ENCODE measurements at places on chromosomes 12 and 14. TPM values are rescaled to one million over a fixed set of nuclear protein-coding genes. Genes with fewer than 3 reads are reported as not detected.

DNA sequence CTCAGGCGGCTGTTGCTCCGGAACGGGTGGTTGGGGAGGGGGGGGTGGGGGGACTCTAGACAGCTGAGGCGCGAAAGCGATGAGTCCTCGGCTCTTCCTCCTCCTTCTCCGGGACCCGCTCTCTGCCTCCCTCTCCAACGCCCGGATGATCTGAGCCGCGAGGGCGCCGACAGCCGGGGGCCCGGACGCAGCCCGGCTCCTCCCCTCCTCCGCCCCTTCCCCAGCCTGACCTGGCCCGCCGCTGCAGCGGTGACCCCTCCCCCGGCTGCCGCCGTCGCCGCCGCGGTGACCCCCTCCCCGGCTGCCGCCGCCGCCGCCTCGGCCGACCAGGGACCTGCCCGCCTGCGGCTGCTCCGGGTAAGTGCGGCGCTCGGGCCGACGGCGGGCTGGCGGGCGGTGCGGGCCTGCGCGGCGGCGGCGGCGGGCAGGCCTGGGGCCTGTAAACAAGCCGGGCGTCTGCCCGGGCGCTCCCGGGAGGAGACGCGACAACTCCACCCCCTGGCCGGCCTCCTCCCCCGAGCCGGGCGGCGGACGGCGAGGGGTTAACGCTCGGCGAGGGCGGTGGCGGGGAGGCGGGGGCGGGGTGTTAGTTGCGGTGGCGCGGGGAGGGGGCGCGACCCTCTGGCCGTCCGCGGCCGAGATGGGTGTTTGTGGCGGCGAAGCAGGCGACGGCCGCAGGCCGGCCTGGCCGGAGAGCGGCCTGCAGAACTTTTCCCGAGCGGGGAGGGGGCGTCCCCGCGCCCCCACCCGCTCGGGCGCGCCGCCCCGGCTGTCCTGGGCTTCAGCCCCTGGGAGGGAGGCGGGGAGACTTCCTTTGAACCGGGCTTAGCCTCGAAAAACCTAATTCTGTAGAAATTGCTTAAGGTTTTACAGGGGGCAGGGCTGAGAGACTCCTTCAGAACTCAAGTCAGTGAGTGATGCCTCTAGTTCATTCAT is 568 bp downstream of the PPM1A start:
- peak; percentile 91 for DNase-seq

DNA sequence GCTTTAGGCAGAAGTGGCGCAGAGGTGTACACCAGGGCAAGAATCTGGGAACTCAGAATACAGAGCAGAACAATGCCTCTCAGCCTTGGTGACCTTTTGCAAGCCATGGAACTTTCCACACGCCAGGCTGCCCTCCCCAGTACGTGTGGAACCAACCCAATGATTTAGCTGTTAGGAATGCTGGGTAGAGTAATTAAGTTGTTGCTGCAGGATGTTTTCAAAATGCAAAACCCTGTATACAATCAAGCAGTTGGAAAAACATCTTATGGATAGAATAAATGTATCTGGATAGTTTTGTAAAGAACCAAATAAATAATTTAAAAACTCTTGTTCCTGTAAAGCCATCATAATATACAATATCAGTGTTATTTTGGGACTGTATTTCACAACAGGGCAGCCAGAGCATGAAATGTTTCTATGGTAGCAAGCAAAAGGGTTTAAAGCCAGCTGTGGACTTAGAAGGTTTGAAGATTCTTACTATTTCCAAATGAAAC is 19.4 kb downstream of the PPP1R36 start:
- no peak for DNase-seq

DNA sequence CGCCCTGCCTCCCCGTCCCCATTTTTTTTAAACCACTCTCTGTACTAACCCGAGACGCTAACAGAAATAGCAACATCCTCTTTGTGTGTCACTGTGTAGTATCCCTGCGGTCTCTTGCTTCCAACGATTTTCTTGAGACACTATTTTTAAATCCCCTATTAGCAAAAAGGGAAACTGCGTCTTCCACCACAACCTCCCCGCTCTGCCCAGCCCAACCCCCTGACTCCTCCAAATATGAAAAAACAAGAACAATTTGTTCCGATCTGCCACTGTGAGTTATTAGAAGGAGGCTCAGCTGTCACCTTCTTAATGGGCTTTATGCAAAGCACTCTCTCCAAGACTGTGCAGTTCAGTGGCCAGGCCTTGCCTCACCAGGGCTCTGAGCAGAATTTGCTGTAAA is 76.3 kb downstream of the MAP1LC3B2 start:
- no peak for DNase-seq

GRCh38 chr12:6909421-6910145 is 4.8 kb upstream of the ENO2 start:
- peak; percentile 35 for DNase-seq

DNA sequence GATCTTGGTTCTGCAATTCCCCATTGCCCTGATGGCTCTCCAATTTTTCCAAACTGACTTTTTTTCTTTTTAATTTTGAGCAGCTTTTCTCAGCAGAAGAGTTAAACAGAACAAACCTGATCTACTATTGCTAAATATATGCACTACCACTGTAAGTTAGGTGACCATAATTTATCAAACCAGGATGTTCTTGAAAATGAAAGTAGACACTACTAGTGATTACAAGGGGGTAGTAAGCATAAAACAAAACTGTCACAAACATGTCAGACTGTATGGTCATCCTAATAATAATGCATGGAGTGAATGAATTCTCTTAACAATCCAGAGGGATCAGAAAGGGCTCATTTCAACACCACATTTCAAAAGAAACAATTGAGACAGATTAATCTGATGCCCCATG is 183.0 kb upstream of the FOXN3 start:
- DNase-seq = no peak

- DNase-seq = no peak
Observed at GRCh38 chr12:112275207-112275606, 107.0 kb downstream of the HECTD4 start.

DNA sequence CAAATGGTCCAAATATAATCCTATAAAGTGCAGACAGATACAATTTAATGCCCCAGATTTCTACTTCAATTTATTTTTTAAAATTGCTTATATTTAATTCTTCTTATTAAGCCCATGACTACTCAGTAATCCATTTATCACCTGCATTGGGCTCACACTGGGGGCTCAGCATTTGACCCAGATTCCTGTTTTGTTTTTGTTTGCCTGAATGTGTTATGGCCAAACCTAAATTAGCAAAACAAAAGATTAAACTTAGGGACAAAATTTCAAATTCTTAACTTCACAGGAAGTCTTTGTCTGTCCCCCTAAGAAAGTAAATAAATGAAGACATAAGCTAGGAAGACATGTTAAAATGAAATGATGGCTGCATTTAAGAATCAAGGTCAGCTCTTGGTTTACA is 322.3 kb downstream of the RMST start:
- no peak for DNase-seq

DNA sequence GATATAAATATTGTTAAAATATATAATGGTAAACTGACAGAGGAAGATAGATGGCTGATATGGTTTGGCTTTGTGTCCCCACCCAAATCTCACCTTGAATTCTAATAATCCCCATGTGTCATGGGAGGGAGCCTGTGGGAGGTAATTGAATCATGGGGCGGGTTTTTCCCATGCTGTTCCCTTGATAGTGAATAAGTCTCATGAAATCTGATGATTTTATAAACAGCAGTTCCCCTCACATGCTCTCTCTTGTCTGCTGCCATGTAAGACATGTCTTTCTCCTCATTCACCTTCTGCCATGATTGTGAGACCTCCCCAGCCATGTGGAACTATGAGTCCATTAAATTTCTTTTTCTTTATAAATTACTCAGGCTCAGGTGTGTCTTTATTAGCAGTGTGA is 46.3 kb downstream of the PTCSC3 start:
- DNase-seq = no peak

- DNase-seq = no peak
Observed at GRCh38 chr14:77804592-77804991, 4.7 kb downstream of the ADCK1 start.

GRCh38 chr12:43004908-43005307 is 415.4 kb upstream of the PRICKLE1 start:
- DNase-seq = no peak

DNA sequence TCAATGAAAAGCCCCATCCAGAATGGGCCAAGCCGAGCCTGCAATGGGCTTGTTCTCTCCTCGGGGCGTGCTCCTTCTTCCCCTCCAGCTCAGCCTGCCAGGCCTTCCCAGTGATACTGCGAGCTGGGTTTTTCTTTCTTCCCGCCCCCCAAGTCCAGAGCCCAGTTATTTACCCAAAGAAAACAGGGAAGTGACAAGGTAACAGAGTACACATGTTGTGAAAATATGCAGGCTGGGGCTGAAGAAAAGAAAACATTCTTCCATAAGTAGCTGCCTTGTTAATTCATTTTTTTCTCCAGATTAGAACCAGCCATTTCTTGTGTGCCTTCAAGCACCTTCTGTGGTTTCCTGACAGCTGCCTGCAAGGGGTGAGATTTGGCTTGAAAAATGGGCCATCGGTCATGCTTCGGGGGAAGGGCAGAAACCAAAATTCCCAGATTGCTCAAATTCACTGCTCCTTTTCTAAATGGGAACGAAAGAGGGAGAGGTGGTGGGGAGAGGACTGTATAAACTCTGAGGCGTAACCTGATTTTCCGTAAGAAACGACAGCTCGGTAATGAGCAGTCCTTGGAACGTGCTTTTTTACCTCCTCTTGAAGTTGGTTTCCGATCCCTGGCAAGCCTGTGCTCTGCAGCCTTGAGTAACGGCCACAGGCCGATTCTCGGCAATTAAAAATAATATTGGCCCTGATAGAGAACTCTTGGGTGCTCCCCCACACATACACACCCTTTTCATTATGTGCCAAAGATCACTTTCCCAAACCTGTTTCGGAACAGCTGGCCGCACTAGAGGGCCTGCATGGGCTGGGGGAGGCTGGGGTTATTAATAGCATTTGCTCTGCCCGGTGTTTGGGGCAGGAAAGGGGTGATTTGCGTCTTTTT is 229.4 kb downstream of the ZFP36L1 start:
- peak; percentile 46 for DNase-seq

DNA sequence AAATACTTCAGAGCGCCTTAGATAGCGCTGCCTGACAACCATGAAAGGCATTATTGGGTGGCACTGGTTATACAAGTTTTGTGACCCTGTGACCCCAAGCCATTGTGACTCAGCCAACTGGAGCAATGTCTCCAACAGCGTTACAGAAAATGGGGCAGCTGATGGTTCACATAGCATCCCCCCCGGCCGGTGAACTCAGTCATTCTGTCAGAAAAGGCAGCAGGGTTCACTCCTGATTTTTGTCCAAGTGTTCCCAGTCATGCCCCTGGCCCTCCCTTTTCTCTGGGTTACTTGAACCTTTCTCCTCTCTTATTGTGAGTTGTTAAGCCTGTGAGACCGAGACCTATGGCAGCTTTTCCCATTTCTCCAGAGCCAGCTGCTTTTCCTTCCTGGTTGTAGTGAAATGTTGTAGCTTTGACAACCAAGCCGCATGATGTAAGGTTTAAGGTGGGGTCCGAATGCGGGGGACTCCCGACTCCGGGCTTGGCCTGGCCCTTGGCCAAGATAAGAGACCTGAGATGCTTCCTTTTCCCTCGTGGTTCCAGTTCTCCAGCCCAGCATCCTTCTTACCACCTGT is 22.0 kb downstream of the CD9 start:
- no peak for DNase-seq

DNA sequence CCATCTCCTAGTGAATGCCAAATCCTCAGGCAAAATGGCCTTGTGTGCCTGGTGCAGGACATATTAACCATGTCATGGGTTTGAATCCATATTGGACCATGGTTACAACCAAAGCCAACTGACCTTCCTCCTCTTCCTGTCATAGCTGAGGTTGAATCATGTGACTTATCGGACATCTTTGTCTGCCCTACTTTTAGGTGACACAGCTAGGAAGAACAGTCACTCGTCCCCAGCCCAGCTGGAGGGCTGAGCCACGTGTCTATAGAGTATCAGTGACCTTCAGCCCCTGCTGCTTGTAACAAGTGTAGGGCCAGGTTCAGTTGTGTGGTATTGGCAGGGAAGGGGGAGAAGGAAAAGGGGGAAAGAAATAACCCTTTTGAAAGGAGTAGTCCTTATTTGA is 225.2 kb downstream of the KTN1 start:
- no peak for DNase-seq

KRT7 gene
- total RNA-seq = 169 TPM

YBX3 gene
- total RNA-seq = 241 TPM

SLC6A15 gene
- not detected for total RNA-seq

LUM gene
- total RNA-seq = 68.3 TPM

SERPINA10 gene
- total RNA-seq = 0.19 TPM

TRIM9 gene
- total RNA-seq = 0.78 TPM

ADCY6 gene
- total RNA-seq = 19.1 TPM

All from pancreas (tissue), 10 donors.